Activated T-helper 1 cell treated with anti-CD3 and anti-CD28 coated beads, Interleukin-12 subunit alpha, Interleukin-12 subunit beta, Interleukin-2, Interleukin-4 antibody, amounts not matched to agents 30 ng/mL and 10 ng/mL and 1 ng/mL, durations not matched to agents 14 hours and 24 hours and 36 hours (primary cell): ENCODE measurements at places on chromosomes 3 and 15. TPM values are rescaled to one million over a fixed set of nuclear protein-coding genes. Genes with fewer than 3 reads are reported as not detected.

- H3K36me3 ChIP-seq = no peaks in the 10 kb centered on the region
- H3K27ac ChIP-seq = no peak overlapping the region
- no peaks in the 10 kb centered on the region for H3K4me1 ChIP-seq
- no peaks in the 10 kb centered on the region for H3K27me3 ChIP-seq
These were observed 35.0 kb downstream of the PLOD2 start for GRCh38 chr3:146125951-146126350.

DNA sequence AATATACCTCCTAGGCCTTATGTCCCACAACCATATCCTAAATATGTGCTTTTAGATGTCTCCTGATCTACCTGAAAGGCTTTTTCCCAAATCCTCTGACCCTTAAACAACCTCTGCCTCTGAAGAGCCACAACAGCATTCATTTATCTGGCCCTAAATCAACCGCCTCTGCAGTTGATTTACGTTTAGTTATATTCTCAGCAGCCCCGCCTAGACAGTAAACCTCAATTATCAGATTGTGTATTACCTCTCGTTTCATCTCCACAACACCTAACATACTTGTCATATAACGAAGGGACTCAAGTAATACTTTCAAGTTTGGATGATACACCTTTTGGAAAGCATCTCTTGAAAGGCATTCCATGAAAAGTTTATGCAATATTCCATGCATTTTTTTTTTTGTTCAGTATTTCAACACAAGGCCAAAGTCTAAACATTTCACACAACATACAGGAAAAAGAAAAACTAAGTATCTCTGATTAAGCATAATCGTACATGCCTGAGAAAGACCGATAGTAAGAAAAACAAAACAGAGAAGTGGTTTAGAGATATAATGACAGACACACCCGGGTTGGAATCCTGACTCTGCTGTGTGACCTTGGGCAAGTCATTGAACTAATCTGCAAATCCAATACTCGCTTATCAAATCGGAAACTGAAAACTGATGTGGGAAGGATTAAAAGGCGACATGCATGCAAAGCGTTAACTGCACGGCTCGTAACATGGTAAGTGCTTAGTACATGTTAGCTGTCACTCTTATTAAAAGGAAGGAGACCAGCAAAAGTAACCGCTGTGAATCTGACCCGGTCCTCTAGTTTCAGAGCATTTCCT lies 778 bp downstream of the CRBN start:
- peak overlapping the region; percentile 85 for H3K27ac ChIP-seq
- peaks cover 3% of the 10 kb centered on the region for H3K27me3 ChIP-seq
- peaks cover 23% of the 10 kb centered on the region for H3K36me3 ChIP-seq
- DNase-seq = no peak

DNA sequence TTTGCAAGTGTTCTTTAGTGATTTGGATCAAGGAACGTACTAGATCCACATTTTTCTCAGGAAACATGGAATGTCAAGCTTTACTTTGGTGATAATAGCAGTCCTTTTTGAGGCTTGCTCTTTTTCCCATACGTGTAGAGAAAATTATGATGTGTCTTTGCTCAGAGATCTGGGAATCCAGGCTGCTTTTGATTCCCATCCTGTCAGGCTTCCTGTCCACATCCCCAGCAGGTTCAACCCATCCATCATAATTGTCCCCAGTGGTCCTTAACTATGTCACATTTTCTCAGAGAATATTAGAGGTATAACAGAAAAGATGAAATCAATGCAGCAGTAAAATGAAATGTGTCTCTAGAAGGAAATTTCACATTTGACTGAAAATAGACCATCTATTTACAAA lies 111.4 kb downstream of the IQCH start:
- no peak for DNase-seq
- no peak overlapping the region for H3K4me3 ChIP-seq
- no peaks in the 10 kb centered on the region for H3K4me1 ChIP-seq
- H3K36me3 ChIP-seq = no peaks in the 10 kb centered on the region
- H3K27ac ChIP-seq = no peak overlapping the region

DNA sequence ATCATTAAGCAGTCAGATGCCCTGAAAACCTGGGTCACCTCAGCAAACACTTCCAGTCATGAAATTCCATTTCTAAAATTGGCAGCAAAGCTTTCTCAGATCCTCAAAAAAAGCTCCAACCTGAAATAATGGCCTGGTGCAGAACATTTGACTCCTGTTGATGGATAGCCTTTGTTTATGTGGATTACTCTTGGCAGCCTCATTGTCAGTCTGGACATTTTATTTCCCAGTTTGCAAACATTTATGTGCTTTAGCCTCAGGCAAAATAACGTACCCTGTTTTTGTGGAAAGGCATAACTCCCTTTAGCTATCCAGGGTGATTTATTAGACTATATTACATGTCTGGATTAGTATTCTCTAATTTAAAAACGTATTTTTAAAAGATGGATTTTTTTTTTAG lies 53.9 kb downstream of the PXYLP1 start:
- peaks cover 24% of the 10 kb centered on the region for H3K36me3 ChIP-seq
- H3K27me3 ChIP-seq = no peaks in the 10 kb centered on the region
- no peak for DNase-seq

PROS1 gene
- total RNA-seq = 1.0 and 1.2 TPM in 2 replicates

ITPKA gene
- 2.8 and 3.1 TPM in 2 replicates for total RNA-seq
